ENCODE measurements at places on chromosomes 3 and 15.
A peak's percentile ranks its signal among the peaks of the same experiment; 100 is the strongest.

DNA sequence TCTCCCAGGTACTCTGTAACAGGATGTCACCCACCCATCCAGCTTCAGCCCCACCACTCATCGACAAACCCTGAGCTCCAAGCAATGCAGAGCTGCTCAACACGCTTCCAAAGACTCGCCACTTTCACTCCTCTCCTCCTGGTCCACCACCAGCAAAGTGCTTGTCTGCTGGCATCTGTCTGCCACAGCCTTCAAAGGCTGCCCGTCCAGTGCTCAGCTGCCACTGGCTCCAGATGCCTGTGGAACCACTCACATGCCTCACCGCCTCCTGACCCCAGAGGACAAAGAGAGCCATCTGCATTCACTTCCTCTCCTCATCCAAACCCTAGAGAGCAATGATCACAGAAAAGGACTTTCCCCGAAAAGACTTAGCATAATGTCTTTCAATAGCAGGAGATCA is 109.5 kb upstream of the OCA2 start:
- DNase-seq: no peak

DNA sequence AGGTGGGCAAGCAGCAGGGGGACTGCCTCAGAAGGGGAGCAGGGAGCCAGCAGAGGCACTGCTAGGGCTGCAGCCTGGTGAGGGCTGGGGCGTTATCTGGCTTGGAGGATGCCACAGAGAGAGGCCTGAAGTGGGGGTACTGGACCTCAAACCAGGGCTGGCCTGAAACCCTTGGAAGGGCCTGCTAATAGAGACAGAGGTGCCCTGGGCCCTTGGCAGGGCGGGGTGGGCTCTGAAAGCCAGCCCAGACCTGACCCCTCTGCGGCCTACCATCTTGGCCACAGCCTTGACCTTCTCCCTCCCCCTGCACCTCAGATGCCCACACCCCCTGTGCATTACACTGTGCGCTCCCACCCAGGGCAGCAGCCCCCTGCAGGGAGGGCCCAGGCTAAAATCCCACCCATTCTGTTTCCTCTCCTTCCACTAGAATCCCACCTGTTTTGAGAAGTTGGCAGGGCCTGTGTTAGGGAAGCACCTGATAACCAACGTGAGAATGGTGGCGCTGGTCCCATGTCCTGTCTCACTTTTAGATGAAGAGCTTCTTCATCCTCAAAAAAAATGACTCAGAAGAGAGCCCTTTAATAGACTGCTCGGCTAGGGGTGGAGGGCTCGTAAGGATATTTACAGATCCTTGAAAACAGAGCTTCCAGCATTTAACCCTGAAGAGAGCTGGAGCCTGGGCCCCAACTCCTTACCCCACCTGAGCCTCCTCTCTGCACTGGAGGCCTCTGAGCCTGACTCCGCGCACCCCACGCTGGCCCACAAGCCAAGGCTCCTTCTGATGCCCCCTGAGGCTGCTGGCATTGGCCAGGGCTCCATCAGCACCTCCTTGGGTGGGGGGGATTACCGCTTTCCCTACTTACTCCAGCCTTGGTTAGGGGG is 29.8 kb downstream of the LOXL1 start:
- DNase-seq: no peak

DNA sequence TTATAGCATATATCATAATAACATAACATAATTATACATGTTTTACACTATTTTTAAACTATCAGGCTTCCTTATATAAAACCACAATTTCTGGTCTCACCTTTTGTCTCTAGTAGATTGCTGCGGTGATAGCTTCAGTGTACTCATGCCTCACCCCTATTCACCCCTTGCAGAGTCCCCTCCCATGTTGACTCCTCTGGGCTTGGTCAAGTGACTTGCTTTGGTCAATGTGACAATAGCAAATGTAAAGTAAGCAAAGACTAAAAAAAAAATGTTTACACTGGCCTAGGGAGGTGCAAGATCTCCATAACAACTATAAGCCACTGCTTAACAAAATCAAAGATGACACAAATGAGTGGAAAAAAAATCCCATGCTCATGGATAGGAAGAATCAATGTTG is 537.5 kb downstream of the ROBO1 start:
- no peak for DNase-seq

- no peak for DNase-seq
Measured at GRCh38 chr15:98412852-98413251, 235.5 kb upstream of the IGF1R start.

DNA sequence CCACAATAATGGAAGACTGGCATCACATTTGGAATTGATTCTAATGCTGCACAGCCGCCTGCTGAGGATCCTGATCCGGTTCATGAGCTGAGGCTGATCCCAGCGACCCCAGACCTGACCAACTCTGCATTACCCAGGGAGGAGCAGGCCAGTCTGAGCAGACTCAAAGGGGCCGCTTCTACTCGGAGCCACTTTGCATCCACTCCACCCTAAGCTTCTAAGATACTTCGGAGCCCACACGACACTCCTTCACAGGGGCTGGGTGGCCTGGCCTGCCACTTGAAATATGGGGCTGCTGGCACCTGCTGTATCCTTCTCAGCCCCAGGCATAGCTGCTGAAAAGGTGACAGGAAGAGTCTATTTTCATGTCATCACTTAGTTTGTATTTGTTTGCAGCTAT is 33.2 kb upstream of the NSMCE3 start:
- DNase-seq: no peak

DNA sequence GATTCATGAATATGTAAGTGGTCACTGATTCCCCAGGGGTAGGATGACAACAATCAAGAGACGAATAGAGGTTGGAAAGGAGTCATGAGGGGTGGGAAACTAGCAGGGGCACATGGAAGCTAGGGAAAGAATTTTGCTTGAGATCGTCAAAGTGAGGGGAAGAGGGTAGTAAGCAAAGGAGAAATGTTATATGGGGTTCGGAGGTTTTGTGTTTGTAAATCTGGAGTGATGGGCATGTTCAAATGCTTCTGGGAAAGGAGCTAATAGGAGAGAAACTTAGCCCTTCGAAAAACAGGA is 7.9 kb downstream of the RPL14 start:
- DNase-seq: no peak

DNA sequence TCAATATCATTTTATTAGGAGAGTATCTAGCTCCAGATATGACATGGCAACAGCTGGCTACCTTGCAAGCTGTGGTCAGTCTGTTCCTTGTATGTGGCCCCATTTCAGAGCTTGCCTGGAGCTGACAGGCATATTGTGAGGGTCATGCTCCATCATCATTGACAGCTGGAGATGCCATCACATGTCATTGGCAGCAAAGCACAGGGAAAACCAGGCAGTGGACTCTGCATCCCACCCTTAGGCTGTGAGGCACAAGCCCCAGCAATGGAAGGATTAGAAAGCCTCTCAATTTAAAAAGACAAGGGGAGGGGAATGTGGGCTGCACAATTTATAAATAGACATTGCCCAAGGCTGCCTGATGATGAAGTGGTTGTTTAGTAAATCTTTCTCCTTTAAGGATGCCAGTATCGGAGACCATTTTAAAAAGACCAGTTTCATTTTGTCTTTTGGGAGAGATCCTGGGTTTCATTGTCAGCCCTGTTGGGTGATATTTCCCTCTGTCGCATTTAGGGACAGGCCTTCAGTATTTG is 27.9 kb downstream of the LNP1 start:
- DNase-seq: no peak

GRCh38 chr15:50315814-50316630 is 39.0 kb downstream of the GABPB1 start:
- peak; percentile 37 for DNase-seq

- no peak for DNase-seq
Measured at GRCh38 chr3:84109911-84110310, 848.9 kb upstream of the CADM2 start.

- DNase-seq: no peak
Measured at GRCh38 chr15:45703670-45704328, 69.0 kb downstream of the SQOR start.

DNA sequence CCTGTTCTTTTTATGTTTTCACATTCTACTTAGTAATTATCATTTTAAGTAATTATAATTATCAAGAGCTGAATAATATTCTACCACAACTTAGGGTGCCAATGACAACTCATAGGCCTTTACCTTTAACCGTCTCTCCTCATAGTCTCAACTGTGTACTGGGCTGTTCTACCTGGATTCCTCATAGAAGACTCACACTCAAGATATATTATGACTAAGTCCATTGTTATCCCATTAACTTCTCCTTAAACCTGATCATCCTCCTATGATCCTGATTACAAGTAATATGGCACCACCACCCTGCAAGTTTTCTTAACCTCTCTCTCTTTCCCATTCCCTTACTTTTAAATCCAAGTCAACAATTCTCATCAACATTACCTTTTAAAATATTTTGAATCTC is 285.9 kb upstream of the VEPH1 start:
- DNase-seq: no peak

DNA sequence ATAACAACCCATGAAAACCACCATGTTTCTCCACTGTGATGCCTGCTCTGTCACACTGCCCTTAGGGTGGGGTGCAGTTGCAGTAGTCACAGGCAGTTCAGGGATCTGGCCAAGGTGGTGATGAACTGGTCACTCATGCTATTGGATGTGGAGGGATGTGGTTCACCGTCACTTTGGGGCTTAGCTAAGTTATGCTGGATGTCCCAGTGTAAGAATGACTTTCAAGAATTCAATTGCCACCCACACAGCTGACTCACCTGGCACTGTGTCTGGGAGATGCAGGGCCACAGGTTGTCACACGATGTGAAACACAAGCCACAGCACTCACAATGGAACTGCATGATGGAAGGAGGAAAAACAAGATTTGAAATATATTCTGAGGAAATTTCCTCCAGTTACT is 146.1 kb upstream of the CTNNB1 start:
- no peak for DNase-seq

DNA sequence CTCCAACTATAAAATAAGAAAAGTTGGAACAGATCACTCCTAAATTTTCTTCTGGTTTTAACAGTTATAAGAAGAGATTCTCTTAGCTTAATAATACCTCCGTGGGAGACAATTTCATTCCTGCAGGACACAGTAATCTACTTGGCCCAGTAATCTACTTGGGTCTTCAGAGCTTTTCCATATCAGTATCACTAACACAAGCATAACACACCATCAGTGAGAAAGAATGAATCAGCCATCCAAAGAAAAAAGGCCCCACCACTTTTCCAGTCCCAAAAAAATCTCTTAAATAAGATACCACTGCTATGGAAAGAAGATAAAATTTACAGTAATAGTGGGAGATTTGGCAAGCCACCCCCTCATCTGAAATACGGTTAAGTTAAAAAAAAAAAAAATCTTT is 20.2 kb downstream of the SIN3A start:
- no peak for DNase-seq

GRCh38 chr3:12222775-12223485 is 64.2 kb upstream of the TIMP4 start:
- DNase-seq: no peak

DNA sequence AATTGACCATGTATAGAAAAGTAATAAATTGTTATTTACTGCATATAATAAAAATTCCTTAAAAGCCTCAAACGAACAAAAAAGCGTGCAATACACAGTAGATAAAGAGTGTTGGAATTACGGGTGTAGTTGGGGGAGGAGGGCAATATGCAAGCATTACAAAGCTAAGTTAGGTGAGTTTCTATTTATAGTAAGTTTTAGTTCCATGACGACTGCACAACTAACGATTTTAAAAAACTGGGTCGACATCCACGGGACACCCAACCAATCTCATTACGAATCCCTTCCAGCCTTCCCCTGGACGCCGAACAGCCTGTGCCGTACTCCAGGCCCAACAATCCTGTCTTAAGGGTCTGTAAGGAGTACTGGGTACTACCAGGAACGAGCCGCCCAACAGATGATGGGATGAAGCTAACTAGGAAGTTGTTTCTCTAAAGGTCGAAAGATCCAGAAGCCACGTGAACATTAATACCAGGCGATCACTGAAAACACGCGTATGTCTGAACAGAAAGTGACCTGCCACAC is 677 bp downstream of the POLQ start:
- no peak for DNase-seq

DNA sequence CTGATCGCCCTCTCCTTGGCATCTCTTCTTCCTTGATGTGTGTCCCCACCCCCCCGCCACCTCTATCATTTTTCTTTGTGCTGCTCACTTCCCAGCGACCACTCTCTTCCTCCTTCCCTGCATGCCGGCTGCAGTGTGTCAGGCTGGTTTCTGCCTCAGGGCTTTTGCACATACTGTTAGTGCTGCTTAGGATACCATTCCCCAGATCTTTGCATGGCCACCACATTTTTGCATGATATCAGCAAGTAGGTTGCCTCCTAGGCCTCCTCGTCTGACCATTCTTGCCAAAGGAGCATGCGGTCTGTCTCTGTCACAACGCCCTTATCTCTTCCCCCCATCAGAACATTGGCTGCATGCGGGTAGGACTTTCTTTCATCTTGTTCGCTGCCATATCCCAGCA is 12.5 kb downstream of the FBLN2 start:
- DNase-seq: no peak

DNA sequence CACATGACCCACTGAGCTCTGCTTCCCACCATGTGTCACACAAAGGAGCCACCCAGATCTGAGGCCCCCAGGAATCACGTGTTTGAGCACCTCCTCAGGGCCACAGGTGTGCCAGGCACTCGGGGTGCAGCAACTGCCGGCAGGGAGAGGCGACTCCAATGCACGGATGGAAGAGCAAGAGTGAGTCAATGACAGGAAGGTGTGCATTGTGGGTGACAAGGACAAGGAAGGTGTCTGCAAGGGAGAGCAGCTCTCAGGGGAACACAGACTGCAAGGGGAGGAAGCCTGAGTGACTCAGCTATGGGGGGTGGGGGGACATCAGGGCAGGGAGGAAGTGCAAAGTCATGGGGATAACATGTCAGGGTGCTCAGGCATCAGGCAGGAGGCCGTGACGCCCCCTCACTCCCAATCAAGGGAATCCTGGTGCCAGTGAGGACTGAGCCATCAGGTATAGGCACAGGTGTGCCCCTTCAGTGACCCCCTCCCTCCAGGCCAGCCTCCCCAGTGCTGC is 67.4 kb downstream of the NUP210 start:
- no peak for DNase-seq

GRCh38 chr3:29746163-29746760 is 465.4 kb downstream of the RBMS3 start:
- no peak for DNase-seq

GRCh38 chr3:24270204-24270691 is 224.4 kb downstream of the THRB start:
- DNase-seq: no peak

DNA sequence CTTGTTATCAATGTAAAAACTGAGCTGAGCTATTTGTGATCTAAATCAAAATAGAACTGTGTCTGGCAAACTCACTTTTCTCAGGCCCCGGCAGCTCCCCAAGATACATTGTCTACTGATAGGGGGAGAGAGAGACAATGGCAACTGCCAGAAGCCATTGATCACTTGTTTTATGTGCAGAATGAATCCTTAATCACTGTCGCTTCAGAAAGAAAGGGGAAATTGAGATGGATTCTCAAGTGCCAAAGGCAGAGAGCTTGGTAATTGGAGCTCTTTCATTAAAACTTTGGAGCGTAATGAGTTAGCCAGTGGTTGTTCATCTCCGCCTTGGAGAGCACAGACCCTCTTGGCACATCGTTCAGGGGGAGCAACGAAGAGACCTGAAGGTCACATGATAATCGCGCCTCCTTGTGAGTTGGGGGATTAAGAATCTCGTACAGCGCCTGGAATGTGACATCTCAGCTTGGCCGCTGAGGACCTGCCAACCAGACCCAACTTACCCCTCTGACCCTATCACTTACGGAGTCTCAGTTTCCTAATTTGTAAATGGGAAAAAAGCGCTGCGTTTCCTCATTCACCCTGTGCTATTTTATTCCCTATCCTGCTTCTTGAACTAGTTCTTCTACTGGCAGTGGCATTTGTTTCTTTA is 252.8 kb downstream of the VPS13C start:
- no peak for DNase-seq

- no peak for DNase-seq
Measured at GRCh38 chr15:60799885-60800284, 320.9 kb upstream of the ICE2 start.

- no peak for DNase-seq
Measured at GRCh38 chr15:27341780-27342343, 370.9 kb downstream of the GABRG3 start.

All from NCI-H460 (cell line).